ENCODE measurements at places on chromosomes 6 and 20.

DNA sequence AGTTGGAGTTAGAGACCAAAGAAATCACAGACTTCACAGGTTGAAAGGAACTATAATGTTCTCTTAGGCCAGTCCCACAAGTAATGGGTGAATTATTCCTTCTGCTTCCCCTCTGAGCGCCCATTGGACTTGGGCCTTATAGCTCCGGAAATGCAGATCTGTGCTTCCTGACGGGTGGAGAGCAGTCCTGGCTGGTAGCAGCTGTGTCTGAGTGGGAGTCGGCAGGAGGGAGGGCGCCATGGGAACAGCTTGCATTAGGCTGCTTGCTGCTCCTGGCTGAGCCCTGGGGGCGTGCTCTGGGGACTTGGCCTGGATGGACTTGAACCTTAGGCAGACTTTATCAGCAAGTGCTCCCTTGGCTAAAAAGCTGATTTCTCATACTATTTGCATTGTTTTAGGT, 18.4 kb upstream of the NUP153 start:
- DNase-seq = no peak

GRCh38 chr6:31113861-31114540, 599 bp upstream of the PSORS1C1 start:
- no peak for DNase-seq

DNA sequence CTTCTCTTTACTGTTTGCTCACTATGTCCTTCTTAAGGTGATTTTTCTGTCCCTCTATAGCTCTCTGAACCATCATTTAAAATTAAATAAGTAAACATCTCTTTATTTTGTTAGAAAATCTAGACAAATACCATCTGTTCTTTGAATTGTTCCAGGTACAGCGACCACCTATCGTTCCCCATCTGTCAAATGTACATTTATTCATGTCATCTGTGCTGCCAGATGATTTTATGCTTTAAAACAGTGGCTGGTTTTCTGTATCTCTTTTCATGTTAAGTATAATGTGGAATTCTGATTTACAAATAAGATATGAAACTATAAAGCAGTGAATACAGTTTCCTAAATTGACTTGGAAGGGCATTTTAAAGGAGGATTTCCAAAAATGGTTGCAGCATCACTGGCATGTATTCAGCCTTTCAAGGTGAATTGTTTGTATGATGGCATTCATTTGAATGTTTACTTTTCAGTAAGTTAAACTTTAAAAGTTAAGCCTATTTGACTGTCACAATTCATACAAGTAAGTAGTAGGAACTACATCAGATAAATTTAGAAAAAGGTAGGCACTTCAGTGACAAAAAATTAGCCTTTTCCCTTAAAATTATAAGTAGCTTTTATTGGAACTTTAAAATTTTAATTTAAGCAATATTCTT, 92.6 kb upstream of the CLVS2 start:
- no peak for DNase-seq

GRCh38 chr6:75563032-75563431, 38.6 kb upstream of the SENP6 start:
- DNase-seq = no peak

GRCh38 chr20:6806275-6806674, 38.8 kb downstream of the BMP2 start:
- no peak for DNase-seq

GRCh38 chr6:85868685-85869084, 226.0 kb upstream of the SYNCRIP start:
- no peak for DNase-seq

DNA sequence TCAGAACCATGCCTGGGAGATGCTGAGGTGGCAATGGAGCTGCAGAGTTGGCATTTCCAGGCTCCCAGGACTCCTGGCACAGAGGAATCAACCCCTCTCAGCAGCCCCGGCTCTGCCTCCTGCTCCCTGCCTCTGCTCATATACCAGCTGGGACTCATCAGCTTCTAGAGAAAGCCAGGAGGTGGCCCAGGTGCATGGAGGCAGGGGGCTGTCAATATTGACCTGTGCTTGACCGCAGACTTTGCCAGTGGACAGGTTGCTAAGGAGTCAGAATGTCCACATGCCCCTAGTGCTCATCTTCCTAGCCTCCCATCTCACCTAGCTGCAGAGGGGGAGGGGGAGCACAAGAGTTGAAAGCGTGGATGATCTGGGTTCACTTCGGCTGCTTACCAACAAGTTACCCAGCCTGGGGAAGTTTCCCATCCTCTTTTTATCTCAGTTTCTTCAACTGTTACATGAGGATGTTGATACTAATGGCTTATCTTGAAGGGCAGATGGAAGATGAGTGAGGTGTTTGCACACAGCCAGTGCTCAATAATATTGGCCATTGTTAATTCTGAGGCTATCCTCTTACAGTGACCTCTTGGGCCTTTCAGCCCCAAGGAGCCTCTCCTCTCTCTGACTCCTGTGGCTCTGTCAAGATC, 9.2 kb upstream of the SCRT2 start:
- no peak for DNase-seq

GRCh38 chr6:135586844-135587243, 89.3 kb upstream of the AHI1 start:
- DNase-seq = no peak
